ENCODE measurements at places on chromosomes 7 and 10. TPM values are rescaled to one million over a fixed set of nuclear protein-coding genes. Genes with fewer than 3 reads are reported as not detected.

ANKRD30A gene
- not detected for total RNA-seq

SPDYE16 gene
- not detected for total RNA-seq

COL28A1 gene
- 2.9 TPM for total RNA-seq

SLC26A5 gene
- total RNA-seq, result 0.19 TPM

SP4 gene
- 6.0 TPM for total RNA-seq

Measured in mucosa of descending colon (tissue), 3 donors.